ENCODE measurements at places on chromosomes 16 and 17. TPM values are rescaled to one million over a fixed set of nuclear protein-coding genes. Genes with fewer than 3 reads are reported as not detected.
A peak's percentile ranks its signal among the peaks of the same experiment; 100 is the strongest.

CCDC200 gene
- total RNA-seq: not detected

CPHXL2 gene
- not detected for total RNA-seq

FOXF1 gene
- not detected for total RNA-seq

PRSS36 gene
- total RNA-seq: 3.7 TPM

FAM234A gene
- 85.2 TPM for total RNA-seq

DNA sequence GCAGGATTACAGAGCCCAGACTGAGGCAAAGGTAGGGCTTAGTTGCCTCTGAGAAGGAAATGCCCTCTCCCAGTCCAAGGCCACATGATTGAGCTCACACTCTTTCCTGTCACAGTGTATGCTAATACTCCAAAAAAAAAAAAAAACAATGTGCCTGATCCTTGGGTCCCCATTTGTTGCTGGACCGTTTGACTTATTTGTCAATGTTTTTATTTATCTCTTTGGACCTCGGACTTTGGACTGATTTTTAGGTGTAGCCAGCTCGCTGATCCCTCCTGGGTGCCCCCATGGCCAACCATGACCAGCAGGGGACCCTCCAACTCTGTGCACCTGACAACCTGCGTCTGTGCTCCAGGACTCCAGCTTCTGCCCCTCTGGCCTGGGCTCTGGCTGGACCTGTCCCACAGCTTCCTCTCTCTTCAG, 622 bp upstream of the CCL16 start:
- no peak for DNase-seq
- H3K4me3 ChIP-seq: no peak overlapping the region
- no peaks in the 10 kb centered on the region for H3K27me3 ChIP-seq

DNA sequence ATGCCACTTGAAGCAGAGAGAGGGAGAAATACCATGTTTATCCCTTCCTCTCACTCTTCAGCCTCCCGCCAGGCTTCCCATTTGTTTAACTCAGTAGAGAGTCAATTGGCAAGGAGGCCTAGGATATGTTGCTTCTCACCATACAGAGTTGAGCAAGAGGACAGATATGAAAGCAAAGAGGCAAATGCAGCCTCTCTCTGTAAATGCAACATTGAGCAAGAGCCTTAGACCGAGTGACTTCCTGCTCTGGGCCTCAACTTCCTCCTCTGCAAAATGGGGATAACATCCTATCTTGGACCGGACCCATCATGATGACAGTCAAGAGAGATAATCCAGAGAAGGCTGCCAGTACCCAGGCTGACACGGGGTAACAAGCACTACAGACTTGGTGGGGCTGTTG, 36.8 kb downstream of the SOCS1 start:
- H3K4me1 ChIP-seq: peaks cover 4% of the 10 kb centered on the region
- H3K4me3 ChIP-seq: no peak overlapping the region
- DNase-seq: no peak
- no peaks in the 10 kb centered on the region for H3K27me3 ChIP-seq

DNA sequence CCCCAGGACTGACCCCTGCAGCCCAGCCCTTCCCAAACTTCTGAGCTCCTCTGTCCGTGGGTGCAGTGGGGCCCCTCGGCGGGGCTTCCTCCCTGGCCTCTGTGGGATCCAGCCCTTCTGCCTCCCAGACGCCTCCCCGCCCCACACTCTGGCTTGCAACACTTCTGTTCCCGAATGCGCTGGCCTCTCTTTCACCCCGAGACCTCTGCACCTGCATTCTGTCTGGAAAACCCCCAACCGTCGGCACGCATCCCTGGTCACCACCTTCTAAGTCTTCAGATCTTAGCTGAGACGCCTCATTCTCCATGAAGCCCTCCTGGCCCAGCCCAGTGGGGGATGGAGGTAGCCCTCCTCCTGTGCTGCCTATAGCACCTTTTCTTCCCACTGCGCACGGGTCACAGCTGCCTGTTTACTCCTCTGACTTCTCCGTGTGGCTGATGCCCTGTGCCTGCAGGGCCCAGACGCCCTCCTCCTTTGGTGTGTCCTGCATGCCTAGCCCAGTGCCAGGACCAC, 26.4 kb downstream of the TMEM235 start:
- peaks cover 8% of the 10 kb centered on the region for H3K4me1 ChIP-seq
- H3K4me3 ChIP-seq: no peak overlapping the region
- H3K27ac ChIP-seq: peak overlapping the region; percentile 71
- H3K36me3 ChIP-seq: no peaks in the 10 kb centered on the region
- no peak for DNase-seq

- no peaks in the 10 kb centered on the region for H3K36me3 ChIP-seq
- no peak overlapping the region for H3K4me3 ChIP-seq
- DNase-seq: no peak
- no peaks in the 10 kb centered on the region for H3K27me3 ChIP-seq
- H3K27ac ChIP-seq: no peak overlapping the region
- peaks cover 17% of the 10 kb centered on the region for H3K4me1 ChIP-seq
Observed at GRCh38 chr17:55607731-55608341, 96.6 kb upstream of the SMIM36 start.

DNA sequence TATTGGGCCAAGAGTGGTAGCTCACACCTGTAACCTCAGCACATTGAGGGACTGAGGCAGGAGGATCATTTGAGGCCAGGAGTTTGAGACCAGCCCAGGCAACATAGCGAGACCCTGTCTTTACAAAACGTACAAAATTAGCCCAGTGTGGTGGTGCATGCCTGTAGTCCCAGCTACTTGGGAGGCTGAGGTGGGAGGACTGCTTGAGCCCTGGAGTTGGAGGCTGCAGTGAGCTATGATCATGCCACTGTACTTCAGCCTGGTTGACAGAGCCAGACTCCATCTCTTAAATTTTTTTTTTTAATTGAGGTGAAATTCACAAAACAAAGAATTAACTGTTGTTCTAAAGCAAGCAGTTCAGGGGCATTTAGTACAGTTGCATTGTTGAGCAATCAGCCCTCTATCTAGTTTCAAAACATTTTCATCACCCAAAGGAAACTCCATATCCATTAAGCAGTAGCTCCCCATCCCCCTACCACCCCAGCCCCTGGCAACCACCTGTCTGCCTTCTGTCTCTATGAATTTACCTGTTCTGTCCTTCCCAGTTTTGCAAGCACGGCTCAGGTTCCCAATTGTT, 15.6 kb downstream of the SNX29 start:
- peaks cover 8% of the 10 kb centered on the region for H3K4me1 ChIP-seq
- H3K27ac ChIP-seq: no peak overlapping the region
- no peaks in the 10 kb centered on the region for H3K36me3 ChIP-seq
- no peak overlapping the region for H3K4me3 ChIP-seq
- no peaks in the 10 kb centered on the region for H3K27me3 ChIP-seq

DNA sequence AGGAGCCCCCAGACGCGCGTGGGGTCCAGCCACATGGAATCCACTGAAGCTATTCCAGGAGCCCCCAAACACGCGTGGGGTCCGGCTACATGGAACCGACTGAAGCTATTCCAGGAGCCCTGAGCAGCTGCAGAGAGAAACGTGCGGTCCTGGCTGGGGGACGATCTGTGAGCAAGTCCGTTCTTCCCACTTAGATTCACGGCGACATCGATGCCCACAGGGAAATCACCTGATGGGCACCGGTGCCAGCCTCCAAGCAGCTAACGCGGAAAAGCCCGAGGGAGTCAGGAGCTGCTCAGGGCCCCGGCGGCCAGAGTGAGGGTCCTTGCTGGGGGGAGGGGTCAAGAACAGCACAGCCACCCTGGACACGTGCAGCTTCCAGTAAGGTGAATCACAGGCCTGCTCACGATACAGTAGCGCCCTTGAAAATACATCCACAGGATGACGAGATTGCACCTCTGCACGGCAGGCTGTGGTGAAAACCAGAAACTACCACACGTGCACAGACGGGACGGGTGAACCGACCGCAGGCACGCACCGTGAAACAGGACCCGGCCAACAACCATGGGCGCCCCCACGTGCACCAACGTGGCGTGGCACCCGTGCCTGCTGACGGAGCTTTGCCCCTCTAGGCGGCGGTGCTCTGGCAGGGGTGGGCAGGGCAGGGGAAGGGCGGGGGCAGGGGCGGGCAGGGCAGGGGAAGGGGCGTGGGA, 77.7 kb upstream of the GNG13 start:
- H3K4me3 ChIP-seq: no peak overlapping the region
- no peaks in the 10 kb centered on the region for H3K4me1 ChIP-seq
- H3K36me3 ChIP-seq: no peaks in the 10 kb centered on the region
- no peak overlapping the region for H3K27ac ChIP-seq

DNA sequence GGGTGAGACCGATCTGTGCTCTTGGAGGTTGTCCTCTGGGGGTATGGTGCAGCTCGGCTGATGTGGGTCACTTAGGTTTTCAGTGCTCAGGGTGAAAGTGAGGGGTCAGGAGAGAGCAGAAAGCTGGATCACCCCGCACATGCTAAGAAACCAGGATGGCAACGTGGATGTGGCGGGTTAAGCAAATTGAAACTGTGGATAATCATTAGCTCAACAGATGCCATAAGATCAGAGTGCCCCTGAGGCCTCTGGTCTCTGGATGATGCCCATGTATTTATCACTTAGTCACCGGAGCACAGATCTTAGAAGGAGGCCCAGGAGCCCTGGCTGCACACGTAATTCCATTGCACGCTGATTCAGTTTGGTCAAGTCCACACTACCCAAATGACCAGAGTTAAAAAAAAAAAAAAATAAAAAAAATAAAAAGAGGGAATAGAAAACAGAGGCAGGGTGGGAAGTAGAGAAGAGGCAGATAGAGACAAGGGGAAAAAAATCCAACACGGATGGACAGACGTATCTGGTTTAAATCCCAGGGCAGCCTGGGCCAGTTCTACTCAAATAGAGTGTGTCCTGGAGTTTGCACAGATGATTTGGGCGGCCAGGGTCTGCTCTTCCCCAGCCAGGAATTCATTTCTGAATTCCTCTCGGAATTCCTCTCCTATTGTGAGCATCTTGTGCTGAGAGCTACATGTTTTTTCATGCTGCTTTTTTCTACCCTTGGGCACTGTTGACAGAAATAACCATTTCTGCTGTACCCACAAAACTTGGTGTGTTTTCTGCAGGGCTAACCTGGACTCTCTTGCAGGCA, 378.3 kb downstream of the CPPED1 start:
- H3K27me3 ChIP-seq: no peaks in the 10 kb centered on the region
- no peak overlapping the region for H3K27ac ChIP-seq
- no peaks in the 10 kb centered on the region for H3K4me1 ChIP-seq
- H3K36me3 ChIP-seq: no peaks in the 10 kb centered on the region
- no peak for DNase-seq
- H3K4me3 ChIP-seq: no peak overlapping the region
